Stimulated activated CD4-positive, alpha-beta T cell treated with anti-CD3 and anti-CD28 coated beads, Interleukin-12 subunit alpha, Interleukin-12 subunit beta, amount 100 ng/mL, for 4 hours (primary cell): ENCODE measurements at places on chromosomes 3 and 15.

DNA sequence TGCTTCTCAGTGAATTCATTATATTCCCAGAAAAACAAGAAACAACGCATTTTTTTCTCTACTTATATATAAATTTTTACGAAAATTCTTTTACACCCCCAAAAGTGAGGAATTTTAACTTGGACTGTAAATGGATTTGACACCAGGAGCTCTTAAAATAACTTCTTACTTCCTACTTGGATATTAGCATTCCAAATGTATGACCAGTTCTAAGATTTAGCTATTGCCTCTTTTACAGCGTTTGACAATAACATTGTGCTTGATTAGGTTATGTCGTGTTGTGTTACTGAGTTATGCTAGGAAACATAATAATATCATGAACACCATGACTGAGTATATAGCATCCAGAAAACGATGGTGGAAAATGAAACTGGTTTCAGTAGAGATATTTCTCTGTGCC is 177.0 kb downstream of the CNTN6 start:
- no peak for DNase-seq

GRCh38 chr3:38916706-38917105 is 100.7 kb upstream of the SCN10A start:
- DNase-seq: no peak

DNA sequence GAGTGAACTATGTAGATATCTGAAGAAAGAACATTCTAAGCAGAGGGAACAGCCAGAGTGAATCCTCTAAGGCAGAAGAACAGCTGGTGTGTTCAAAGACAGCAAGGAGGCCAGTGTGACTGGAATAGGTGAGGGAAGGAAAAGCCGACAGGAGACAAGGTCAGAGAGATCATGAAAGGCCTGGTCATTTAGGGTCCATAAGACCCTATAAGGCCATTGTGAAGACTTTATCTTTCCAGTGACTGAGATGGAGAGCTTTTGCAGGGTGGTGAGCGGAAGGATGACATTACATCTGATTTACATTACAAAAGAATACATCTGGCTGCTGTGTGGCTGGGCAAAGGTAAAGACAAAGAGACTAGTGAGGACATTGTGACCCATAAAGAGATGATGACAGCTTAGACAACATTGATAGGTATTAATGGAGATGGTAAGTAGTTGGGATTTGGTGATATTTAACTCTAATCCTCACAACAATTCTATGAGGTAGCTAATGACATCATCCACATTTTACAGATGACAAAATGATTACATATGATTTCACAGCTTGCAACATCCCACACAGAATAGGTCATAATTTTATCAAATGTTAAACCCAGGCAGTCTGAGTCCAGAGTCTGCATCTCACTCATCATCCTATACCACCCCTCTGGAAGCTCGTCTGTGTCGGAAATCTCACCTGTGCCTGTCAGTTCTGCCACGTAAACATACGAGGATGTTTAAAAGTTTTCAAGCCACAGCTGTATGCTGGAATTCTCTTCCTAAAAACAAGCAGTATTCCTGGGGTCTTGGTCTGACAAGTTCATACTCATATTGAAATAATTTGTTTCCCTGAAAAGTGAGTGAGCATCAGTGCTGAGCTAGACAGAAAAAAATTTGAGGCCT is 70.2 kb upstream of the PIK3R4 start:
- no peak for DNase-seq

DNA sequence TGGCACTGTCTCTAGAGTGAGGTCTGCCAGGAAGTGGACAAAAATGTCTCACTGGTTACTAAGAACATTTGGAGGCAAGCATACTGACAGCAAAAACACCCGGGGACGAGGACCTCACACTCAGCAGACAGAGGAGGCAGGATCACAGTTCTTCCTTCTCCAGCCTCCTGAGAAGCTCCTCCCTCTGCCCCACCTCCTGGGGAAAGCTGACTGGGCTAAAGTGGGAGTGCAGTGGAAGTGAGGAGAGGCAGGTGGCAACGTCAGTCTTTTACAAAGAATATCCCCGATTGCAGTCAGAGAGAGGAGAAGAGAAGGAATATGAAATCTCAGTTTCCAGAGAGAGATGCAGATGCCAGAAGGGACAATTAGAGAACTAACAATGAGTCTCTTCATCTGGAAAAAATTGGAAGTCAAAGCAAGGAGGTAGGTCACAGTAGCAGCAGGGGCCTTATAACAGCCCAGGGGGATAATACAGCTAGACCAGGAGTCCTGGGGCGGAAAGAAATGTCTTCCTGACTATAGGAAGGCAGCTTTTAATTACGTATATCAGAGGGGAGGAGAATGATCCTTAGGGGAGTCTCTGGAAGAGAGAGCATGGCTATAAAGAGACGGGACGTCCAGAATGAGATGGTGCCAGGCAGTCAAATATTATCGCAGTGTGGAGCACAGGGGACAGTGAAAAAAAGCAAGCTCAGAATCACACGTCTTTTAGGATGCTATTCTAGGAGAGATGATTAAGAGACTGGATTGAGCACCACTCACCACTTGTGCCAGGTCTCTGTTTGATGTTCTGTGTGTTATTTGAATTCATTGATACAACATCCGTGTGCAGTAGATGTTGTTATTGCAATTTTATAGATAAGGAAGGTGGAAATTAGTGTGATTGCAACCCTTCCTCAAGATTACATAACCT is 47.2 kb downstream of the LEO1 start:
- no peak for DNase-seq

DNA sequence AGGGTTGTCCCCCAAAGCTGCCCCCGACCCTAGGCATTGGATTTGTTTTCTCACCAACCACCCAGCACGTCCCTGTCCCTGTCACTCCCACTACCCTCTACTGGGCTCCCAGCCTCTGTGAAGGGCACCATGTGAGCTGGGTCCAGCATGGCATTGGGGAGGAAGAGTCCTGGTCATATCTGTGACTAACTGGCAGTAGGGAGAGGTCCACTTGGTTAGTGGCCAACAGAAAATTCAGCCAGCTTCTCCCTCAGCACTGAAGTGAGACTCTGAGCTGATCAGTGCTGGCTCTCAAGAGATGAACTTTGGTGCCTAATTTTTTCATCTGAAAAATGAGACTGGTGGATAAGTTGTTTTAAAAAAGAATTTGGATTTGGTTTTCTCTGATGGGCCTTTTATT is 11.3 kb upstream of the KIF23 start:
- DNase-seq: no peak

- no peak for DNase-seq
Observed at GRCh38 chr3:177034832-177035475, 162.3 kb downstream of the TBL1XR1 start.

- DNase-seq: no peak
Observed at GRCh38 chr3:15728766-15729165, 69.0 kb downstream of the ANKRD28 start.

DNA sequence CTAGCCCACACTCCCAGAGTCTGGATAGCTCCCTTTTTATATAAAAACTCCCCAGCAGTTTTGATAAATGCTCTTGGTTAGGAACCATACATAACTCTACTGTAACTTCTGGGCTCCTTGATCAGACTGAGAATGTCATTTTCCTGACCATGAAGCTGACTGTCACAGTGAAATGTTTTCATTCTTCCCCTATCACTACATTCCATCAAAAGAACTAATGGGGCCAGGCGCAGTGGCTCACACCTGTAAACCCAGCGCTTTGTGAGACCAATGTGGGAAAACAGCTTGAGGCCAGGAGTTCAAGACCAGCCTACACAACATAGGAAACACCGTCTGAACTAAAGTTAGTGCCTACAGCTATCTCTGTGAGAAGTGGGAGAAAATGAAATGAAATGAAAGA is 72.8 kb upstream of the MYO5C start:
- no peak for DNase-seq

- no peak for DNase-seq
Observed at GRCh38 chr3:60198179-60198720, 1053.0 kb downstream of the FHIT start.

DNA sequence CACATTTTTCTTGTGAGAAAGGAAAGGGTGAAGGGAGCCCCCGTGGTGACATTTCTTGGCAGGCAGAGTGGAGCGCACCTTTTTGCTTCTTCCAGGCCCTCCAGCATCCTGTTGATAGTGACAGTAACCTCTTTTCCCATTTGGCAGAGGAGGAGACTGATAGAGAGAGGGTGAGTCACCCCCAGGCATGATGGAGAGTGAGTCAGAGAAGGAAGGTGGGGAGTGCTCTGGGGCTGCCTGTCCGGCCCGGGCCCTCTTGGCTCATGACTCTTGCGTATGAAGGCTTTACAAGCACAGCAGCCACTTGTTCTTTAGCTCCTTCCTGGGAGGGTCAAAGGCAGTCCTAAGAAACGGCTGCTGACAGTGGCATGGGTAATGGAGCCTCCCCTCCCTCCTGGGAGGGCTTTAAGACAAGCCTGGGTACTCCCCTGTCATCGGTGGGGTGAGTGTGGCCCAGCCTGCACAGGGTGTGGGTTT is 16.0 kb downstream of the ANKRD63 start:
- DNase-seq: no peak

DNA sequence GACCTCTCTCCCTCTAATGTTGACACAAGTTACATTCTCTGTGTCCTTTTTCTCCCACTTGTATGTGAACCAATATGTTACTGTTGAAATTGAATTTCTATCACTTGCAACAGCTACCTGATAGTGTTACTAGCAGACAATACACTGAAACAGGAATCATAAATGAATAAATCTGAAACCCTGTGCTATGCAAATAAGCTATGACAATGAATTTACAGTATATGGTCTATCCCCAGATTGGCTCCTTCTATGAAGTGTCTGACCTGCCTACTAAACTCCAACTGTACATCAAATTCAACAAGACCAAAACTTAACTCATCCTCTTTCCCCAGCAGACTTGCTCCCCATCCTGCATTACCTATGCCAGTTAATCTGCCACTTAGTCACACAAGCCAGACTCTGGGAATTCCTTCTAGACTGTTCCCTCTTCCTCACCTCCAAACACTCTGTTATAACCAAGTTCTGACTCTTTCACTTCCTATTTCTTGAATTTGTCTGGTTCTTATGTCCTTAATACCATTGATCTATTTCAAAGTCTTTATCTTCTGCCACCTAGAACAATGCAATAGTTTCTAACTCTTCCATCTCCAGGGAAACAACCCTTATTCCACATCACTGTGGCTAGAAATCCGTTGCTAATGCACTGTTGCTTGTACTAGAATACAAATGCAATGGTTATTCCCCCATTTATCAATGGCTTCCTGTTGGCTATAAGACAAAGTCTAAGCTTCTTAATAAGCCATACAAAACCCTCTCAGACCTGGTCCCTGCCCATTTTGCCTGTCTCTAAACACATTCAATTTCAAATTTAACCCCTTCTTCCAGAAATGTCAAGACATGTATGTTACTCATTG is 13.4 kb upstream of the ZNF639 start:
- no peak for DNase-seq

- DNase-seq: no peak
Observed at GRCh38 chr3:181488536-181488935, 223.2 kb upstream of the SOX2 start.

GRCh38 chr3:108605491-108605890 is 16.0 kb downstream of the DZIP3 start:
- DNase-seq: no peak

GRCh38 chr15:74843891-74844299 is 939 bp upstream of the ULK3 start:
- no peak for DNase-seq

- no peak for DNase-seq
Observed at GRCh38 chr3:152048831-152049230, 175.4 kb downstream of the SUCNR1 start.

GRCh38 chr15:37009288-37009687 is 91.1 kb downstream of the MEIS2 start:
- no peak for DNase-seq

DNA sequence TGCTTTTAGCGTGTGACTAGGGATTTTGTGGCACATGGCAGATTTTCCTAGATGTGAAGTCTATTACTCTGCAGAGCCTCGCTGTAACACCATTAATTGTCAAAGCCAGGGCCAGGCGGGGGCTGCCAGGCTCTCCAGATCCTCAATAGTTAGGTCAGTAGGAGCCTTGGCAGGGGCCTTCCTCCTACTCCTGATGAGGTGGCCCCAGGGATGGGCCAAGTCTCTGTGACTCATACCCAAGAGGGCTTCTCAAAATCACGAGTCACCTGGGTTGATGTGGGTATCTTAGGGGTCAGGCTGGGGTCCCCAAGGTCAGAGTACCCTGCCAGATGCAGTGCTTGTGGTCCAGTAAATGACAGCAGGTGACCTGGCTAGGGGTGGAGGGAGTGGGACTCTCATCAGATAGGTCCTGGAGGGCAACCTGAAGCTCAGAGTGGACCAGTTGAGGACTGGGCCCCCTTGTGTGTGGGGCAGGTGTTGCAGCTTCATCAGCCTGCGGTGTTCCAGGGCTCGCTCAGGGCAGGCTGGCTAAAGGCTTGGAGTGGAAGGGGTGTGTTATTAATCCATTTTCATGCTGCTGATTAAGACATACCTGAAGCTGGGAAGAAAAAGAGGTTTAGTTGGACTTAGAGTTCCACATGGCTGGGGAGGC is 88.5 kb upstream of the MYZAP start:
- DNase-seq: no peak

DNA sequence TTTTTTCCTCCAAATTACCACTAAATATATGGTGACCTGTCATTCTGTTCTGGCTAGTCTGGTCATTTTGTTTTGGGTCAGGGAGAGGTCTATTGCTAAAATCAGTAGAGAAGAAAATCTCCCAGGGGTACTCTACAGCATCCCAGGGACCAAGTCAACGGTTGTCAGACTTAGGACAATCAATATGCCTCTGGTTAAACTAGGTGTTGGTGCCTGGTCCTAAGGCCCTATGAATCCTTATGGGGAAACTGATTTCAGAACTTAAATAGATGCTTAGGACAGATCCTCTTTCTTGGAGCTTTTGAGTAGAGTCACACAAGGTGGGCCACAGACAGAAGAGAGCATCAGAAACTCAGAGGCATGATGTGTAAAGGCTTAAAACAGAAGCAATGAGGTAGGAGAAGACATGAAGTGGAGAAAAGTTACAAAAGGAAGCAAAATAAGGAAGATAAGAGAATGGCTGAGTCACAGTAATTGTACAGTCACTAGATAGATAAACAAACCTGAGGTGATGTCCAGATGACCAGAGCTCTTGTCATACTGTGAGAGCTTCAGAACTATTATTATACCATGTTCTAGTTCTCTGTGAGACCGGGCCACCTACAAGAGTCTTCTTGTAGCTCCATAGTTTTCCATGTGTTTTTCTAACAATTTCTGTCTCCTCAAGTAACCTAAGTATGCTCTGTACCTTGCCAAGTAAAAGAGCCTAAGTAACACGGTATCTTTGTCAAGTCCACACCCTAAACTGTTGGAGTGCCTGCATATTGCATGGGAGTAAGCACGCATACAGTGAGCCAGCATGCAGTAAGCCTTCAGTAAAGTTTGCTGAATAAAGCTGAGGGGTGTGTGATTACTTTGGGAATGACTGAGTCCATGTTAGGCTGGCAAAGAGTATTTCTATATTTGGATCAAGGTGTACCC is 44.6 kb upstream of the LEKR1 start:
- no peak for DNase-seq

- no peak for DNase-seq
Observed at GRCh38 chr15:87752250-87752951, 504.1 kb downstream of the NTRK3 start.
